DMS153 (cell line): ENCODE measurements at places on chromosomes 4 and X.

DNA sequence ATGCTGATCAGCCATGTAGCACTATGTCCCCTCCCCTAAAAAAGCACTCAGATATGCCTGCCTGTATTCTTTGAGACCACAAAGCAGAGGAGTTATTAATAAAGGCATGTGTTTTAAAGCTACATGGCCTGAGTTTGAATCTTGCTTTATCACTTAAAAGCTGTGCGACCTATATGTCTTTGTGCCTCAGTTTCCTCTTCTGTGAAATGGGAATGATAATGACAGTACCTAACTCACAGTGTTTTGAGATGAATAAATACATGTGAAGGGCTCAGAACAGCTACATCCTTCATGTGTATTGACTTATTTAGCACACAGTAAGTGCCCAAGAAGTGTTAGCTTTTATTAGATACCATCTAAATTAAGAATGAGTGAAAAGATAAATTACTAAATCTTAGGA is 180.0 kb downstream of the WDFY3 start:
- no peak for DNase-seq

- no peak for DNase-seq
Observed at GRCh38 chr4:6937201-6937600, 27.6 kb downstream of the TBC1D14 start.

- no peak for DNase-seq
Observed at GRCh38 chrX:44747317-44747716, 96.5 kb upstream of the DUSP21 start.

DNA sequence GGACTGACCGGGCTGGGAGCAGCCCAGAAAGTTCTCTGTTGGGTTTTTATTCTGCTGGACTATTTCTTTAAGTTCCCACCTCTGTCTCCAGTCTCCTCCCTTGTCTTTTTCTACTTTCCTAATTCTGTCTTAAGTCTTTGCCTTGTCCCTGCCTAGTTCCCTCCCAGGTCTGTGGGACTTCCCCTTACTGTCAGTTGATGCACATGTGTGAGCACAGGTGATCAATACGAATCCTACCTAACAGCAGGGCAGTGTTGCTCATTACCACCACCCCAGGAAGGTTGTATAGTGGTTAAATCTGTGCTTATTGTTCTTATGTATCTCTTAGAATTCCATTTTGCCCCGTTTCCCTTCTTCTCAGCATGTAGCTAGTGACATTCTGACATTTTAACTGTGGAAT is 62.1 kb downstream of the GALNTL6 start:
- DNase-seq, result no peak

- no peak for DNase-seq
Observed at GRCh38 chrX:38282049-38282448, 45.3 kb downstream of the RPGR start.

DNA sequence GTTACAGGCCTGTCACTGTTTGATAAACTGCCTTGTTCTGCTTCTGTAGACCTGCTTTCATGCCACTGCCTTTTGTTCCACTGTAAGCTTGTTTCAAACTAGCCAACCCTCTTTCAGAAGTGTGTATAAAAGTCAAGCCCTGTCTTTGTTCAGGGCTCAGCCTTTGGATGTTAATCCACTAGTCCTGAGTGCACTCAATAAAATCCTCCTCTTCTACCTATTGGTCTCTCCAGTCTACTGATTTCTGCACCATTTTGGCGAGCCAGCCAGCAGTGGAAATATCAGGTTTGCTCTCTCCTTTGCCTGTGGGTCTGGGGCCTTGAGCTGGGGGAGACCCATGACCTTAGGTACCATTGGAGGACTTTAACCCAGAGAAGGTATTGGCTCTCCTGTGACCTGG is 901.6 kb upstream of the NDST4 start:
- DNase-seq, result no peak

GRCh38 chr4:114026447-114026846 is 47.0 kb upstream of the ARSJ start:
- no peak for DNase-seq

DNA sequence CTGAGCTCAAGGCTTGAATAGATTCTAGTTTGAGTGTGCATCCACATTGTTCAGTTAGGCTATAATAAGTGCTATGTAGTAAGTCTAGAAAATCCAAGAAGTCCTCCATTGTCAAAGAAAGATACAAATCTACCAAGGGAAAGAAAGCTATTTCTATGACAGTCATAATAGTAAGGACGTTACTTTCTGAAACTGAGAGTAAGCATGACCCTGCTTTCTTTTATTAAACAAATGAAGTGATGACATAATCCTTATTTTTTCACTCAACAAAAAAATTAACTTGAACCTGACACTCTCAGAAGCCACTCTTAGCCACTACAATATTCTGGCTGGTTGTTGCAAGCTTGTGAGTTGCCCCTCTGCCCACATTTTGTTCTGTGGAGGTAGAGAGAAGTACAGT is 33.8 kb upstream of the AMELX start:
- DNase-seq, result no peak

DNA sequence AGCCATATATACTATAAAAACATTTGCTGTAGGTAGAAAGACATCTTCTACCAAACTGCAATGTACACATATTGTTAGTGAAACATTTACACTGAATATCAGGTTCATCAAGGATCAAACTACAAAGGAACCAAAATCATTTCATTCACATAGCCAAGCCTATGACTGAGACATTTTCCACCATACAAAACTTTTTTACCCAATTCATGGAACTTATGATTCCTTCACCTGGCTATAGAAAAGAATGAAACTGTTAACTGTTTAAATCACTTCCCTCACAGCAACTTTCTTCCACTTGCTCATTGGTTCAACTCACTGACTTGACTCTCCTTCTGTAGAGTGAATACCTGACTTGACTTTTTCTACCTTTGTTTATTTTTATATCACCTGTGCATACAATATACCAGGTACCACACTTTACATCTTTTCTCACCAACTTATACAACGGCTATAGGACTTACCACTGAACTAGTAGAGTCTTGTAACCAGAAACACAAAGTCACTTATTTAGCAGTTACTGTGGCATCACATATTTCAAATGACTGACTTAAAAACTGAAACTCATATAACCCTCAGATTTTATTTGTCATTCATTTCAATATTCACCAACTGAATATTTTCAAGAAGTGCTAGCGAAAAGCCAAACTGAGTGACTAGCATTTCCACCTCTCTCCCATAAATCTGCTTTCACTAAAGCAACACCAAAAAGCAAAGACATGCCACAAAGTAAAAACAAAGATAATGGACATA is 30.9 kb downstream of the CAMK2D start:
- DNase-seq, result no peak

DNA sequence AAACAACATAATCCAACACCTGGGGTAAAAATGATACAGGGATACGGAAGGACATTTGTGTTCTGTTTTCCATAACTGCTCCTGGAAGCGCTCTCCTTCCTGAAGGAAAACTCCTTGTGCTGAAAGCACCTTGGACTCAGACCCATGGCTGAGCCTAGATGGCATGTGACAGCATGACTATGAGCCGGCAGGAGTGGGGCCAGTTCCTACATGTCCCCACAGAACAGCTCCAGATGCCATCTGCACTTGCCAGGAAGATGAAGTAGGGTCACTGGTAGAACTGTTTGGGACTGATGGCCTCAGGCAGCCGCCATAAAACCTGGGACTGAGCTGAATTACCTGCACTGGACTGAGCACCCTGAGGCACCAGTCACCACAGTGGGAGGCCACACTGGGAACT is 56.0 kb upstream of the BCLAF3 start:
- DNase-seq, result no peak

GRCh38 chr4:118284169-118284568 is 68.6 kb downstream of the PRSS12 start:
- DNase-seq, result no peak

GRCh38 chr4:147823130-147823529 is 91.2 kb downstream of the ARHGAP10 start:
- no peak for DNase-seq

GRCh38 chrX:18938710-18939109 is 45.2 kb downstream of the PHKA2 start:
- no peak for DNase-seq
